KG1 (cell line): ENCODE measurements at places on chromosomes 6 and 20.

DNA sequence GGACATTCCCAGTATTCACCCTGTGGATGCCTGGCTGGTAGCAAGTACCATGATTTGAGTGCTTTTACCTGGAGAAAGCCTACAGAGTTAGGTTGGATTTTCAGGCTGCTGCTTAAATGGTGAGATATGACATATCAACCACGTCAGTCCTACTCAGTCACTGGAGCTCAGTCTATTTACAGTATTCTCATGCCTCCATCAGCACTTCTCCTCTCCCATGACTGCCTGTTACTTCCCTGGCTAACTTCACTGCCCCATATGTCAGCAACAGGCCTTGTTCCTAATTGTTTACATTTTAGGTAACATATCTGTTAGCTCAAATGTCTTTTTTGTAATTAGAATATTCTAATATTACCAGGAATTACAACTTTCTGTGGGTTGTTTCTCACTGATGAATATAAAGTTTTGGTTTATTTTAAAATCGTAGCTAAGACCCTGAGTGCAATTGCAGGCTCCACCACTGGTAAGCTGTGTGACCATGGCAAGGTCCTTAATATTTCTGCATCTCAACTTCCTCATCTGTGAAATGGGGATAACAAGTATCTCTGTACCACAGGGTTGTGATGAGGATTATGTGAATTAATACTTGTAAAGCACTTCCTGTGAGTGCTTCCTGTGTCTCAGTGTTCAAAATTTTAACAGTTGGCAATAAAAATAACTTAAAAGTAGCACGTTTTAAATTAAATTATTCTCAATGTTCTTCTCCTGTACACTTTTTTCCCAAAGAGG, 54.3 kb downstream of the RNF144B start:
- no peak for DNase-seq

DNA sequence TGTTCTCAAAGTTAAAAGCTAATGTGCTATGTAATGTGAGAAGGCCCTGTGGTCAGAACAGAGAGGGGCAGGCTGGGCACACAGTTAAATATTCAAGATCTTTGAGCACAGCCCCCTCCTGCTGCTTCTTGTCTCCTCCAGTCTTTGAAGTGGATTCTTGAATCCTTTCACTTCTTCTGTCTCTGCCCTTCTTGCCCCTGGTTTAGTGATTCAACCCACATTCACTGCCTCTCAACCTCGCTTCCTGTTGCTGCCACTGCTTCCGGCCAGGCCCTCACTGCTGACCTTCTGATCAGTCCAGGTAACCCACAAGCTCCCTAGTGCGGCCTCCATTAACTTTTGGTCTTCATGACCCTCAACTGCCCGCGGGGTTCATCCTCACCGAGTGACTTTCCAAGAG, 417.3 kb upstream of the NOX3 start:
- DNase-seq, result no peak

DNA sequence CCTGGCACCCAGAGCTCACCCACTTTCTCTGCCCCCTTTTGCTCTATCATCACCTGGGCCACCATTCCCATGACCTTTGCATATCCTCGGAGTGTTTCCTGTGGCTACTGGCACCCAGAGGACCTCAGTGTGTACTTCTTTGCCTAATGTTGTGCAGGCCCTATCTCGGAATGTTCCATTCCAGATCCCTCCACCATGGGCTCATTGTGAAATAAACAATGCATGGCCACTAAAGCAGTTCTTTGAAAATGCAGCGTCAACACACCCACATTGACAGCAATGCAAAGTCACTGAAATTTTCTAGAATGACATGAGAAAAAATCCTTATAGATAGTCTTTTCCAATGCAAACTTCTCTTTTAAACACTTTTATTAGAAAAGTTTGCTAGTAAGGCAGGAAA, 72.9 kb upstream of the AGPAT4 start:
- DNase-seq, result no peak

- no peak for DNase-seq
Measured at GRCh38 chr6:124958759-124959354, 3.4 kb upstream of the RNF217 start.

DNA sequence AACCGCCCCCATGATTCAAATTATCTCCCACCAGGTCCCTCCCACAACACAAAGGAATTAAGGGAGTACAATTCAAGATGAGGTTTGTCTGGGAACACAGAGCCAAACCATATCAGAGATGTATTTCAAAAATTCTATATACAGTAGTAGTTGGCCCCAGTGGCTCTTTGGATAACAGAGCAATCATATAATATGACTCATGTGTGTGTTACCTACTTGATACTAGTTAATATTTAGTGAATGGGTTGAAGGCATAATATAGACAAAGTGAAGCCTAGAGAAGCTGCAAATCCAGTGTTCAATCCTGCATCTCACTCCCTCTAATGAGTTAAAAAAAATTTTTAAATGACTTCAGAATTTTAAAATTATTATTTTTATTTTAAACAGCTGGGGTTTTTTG, 43.2 kb downstream of the KAT14 start:
- no peak for DNase-seq

- DNase-seq, result no peak
Measured at GRCh38 chr6:80356545-80356944, 250.1 kb downstream of the BCKDHB start.

DNA sequence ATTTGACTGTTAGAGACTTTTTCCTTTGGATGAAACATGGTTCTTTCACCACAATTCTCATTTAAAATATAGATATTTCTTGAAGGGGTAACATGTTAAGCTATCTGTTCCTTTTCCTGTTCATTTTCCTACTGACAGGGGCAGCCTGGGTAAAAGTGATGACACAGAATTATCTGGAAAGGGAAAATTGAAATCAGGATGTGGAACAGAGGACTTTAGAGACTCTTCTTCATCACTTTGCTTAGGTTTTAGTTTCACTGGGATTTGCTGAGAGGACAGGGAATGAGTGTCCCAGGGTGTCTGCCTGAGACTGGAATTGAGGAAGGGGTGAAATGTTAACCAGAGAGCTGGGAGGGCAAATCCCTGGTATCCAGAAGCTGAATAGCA, 116.0 kb downstream of the RNF144B start:
- DNase-seq, result no peak

GRCh38 chr6:3391902-3392458, 64.9 kb downstream of the SLC22A23 start:
- DNase-seq, result no peak

- no peak for DNase-seq
Measured at GRCh38 chr6:117795234-117795633, 111.8 kb upstream of the SLC35F1 start.

DNA sequence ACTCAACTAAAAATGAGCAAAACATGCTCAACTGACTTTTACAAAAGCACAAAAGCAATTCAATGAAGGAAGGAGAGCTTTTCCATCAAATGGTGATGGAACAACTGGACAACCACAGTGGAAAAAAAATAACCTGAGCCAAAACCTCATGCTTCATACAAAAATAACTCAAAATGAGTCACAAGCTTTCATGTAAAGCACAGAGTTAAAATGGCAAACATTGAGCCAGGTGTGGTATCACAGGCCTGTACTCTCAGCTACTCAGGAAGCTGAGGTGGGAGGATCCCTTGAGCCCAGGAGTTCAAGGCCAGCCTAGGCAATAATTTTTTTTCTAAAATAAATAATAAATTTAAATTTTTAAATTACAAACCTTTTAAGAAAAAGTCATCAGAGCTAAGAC, 18.4 kb upstream of the HLA-G start:
- DNase-seq, result no peak
